AG09319 (cell line): ENCODE measurements at places on chromosomes 5 and 9.

- no peak for DNase-seq
These were observed 102.5 kb downstream of the LIFR start for GRCh38 chr5:38453921-38454320.

DNA sequence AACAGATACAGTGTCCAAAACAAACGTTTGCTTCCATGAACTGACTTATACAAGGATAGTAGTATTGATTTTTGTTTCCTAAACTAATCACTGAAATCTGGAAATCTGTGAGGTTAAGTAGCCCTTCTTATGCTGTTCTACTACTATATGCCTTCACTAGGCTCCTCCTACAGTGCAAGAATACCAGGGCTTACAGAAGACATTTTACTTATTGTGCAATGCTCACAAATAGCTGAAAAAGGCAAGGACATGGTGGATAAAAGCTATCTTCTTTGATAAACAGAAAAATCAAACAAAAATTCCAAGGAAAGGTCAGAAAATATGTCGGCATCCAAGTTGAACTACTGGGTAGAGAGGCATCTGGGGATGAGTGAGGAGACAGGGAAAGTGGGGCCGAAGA, 61.9 kb downstream of the OXCT1 start:
- no peak for DNase-seq

DNA sequence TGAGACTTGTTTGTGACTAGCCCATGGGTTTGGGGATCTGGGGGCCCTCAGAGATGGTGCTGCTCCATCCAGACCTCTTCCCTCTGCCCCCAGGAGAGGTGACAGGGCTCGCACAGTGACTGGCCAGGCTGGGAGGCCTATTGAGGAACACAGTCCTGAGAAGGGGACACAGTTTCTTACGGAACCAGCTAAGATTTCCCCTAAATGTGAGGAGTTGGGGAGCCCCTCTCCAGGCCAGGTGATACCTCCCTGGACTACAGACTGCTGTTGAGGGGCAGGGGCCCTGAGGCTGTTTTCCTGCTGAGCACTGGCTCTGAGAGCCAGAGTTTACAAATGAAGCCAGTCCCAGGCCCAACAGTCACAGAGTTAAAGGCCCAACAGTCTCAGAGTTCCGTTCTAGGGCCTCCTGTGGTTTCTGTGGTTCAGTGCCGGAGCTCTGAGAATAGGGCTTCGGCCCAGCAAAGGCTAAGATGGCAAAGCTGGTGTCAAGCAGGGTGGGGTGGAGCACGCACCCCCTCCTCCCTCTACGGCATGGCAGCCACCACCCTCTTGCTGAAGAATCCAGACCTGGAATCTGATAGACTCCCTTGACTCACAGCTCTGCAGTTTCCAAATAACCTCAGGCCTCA, 1.1 kb upstream of the SEMA4D start:
- DNase-seq = no peak

GRCh38 chr5:13339093-13339492, 605.4 kb downstream of the DNAH5 start:
- DNase-seq = no peak

DNA sequence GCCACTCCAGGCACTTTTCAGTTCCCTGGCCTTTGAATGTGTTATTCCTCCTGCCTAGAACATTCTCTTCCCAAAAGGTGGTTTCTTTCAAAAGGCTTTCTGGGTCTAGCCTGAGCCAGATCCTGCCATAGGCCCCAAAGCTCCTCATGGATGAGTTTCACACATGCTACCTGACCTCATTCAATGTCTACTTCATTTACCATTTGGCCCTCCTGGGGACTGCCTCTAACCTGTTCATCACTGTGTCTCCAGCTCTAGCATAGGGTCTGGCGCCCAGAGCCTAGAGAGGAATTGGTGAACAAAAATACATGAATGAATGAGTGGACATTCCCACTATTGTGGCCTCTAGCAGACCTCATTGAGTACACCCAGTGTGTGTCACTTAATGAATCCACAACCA, 5.4 kb upstream of the P4HA2 start:
- no peak for DNase-seq
